Left lung (tissue), 14 donors: ENCODE measurements at places on chromosomes 1 and 21. TPM values are rescaled to one million over a fixed set of nuclear protein-coding genes. Genes with fewer than 3 reads are reported as not detected.

Gene DLGAP3
- 0.14 TPM for polyA plus RNA-seq

- DNase-seq: no peak
Measured at GRCh38 chr1:75203415-75204277, 69.5 kb downstream of the LHX8 start.

DNA sequence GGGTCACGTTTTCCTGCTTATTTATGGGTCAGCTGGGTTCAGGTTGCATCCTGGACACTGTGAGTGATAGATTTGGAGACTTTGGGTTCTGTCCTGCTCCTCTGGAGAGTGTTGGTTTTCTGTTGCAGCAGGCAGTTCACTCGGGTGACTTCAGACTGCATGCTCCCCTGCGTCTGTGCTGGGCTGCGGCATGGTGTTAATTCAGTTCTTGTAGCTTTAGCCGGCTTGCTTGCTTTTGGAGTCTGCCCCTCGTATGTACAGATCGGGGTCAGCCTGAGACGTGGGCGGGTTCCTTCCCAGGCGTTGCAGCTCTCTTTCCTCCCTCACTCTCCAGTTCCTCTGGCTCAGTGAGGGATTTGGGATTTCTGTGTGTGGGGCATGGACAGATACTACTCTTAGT, 38.0 kb downstream of the PCNT start:
- DNase-seq: no peak

DNA sequence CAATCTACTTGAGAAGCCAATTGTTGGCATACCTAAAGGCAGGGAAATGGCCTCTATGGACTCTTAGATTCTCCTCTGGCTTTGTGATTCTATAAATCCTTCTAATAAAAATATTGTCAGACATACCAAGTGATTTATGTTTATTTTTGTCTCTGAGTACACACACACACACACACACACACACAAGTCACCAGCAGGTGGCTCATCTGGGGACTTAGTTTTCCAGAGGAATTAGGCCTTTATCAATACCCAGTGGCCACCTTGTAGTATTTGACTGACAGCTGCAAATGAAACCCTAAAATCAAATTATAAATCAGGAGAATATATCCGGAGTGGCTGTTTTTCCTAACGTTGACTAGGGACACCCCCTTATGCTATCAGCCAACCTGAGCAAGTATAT, 258.5 kb downstream of the BRINP2 start:
- no peak for DNase-seq

Gene BRDT
- polyA plus RNA-seq: not detected
